T47D (cell line): ENCODE measurements at places on chromosomes 3 and 15.

GRCh38 chr15:55194256-55194655 is 2.5 kb downstream of the RSL24D1 start:
- no peak for DNase-seq

DNA sequence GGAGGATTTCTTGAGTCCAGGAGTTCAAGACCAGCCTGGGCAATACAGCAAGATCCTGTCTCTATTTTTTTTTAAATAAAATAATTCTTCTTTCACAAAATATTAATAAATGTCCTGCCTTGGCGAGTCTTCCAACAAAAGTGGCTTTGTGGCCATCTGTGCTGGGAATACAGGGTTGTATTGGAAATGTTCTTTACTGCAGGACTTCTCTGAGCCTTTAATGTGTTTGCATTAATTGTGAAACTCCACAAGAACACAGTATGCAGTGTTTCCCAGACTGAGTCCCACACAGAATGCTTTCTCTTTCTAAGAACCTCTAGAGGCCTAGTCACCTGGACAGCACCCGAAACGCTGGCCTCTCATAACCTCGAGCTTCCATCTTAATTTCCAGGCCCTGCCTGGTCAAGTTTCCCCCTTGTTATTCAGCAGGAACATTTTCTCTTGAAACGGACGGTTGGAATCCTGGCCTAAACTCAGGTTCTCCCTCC is 85.4 kb upstream of the ARRDC4 start:
- DNase-seq: no peak

GRCh38 chr3:63029921-63030320 is 154.7 kb upstream of the CADPS start:
- no peak for DNase-seq

DNA sequence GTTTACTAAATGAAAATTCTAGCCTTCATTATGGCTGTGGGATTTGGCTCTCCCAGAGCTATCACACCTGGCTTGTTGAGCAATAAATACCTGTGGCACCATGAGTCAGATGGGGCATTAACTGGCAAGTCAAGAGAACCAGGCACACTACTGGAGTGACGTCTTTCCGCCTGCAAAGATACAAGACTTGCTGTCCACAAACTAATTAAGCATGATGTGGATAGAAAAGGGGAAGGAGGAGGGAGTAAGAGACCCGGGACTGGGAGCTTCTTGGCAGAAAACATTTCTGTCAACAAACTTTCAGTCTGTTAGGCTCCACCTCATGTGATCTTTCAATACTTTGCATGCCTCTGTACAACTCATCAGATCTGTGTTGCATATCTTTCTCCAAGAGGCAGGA is 56.5 kb downstream of the CLDN1 start:
- DNase-seq: peak; percentile 89

DNA sequence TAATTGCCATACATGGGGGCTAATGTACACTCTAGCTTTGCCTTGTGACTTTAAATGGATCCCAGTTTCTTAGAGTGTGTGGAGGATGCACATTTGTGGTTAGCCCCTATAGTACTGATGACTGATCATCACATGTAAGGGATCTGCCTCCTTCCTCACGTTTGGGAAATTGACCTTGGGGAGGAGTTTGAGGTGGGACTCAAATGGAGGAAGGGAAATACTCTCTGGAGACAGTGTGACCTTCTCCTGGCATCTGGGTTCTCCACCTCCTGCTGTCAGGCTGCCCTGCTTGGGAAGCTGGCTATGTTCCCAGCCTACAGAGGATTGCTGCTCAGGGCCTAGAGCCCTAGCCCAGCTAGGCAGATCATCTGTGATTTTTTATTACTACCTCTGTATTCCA is 48.7 kb downstream of the PPM1L start:
- DNase-seq: no peak

DNA sequence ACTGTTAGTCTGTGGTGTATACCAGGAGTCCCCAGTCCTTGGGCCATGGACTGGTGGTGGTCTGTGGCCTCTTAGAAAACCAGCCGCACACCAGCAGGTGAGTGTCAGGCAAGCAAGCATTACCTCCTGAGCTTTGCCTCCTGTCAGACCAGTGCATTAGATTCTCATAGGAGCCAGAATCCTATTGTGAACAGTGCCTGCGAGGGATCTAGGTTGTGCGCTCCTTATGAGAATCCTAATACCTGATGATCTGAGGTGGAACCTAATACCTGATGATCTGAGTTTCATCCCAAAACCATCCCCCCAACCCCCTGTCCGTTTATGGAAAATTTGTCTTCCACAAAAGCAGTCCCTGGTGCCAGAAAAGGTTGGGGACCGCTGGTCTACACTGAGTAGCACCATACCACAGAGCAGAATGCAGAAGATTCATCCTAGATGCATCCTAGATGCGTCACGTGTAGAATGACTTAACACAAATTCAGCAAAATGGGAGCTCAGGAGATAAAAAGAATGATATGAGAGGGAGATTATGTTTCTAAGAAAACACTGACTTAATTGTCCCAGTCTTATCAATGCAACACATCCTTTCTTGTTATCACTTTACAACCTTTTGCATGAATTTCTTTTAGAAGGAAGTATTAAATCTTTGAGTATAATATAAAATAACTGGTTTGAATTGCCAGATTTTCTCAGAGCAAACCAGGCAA is 28.5 kb downstream of the SELENOT start:
- no peak for DNase-seq

DNA sequence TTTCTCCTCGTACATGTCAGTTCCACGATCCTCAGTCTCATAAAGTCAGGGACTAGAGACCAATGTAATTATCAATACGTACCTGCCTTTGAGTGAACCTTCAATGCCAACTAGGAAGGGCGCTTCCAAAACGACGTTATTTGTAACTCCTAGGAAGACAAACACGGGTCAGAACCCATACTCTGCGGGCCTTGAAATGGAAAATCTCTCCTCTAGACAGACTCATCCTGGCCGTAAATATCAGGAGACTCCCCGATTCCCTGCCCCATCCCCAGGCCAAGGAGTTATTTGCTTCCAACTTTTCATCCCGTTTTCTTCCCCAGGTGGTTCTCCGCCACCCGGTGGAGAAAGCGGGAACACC is 578 bp downstream of the OIP5 start:
- no peak for DNase-seq

DNA sequence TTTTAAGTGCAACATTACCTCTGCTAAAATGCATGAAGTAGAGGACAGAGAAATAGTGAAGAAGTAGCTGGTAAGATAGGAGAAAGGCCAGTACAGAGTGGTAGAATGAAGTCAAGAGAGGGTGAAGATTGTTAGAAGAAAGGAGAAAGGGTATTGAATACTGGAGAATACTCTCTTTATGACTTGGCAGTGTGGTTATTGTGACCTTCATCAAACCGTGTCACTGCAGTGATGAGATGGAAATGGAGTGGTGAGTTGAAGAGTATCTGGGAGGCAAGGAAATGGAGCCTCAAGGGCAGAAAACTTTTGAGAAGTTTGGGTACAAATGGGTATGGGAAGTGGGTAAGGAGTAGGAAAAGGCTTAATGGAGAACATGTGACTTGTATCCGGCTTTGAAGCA is 24.7 kb downstream of the MINDY2 start:
- no peak for DNase-seq

GRCh38 chr3:112463250-112463649 is 36.0 kb downstream of the BTLA start:
- DNase-seq: no peak

DNA sequence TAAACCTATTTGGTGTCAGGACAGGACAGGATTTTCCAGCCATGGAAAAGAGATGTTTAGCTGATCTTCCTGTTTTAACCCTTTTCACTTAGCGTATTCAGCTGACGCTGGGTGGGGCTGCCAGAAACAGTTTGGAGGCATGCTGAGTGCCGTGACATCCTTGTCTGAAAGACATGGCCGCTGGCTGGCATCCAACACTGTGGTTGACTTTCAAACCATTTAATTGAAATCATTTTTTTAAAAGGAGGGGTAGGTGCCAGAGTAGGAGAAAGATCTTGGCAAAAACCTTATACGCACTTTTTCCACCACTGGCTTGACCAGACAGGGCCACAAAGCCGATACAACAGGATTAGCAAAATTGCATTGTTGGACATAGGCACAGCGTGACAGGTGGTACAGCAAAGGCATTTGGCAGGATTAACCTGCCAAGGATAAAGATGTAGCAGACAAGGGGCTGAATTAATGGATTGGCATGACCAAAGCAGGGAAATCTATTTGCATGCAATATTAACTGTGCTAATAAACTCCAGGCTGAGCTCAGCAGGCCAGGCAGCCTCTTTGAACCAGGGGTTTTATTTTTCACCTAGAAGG is 131.8 kb upstream of the TOPAZ1 start:
- DNase-seq: no peak

GRCh38 chr3:146259880-146260589 is 9.1 kb upstream of the PLSCR4 start:
- no peak for DNase-seq

GRCh38 chr3:106161246-106161645 is 292.4 kb upstream of the CBLB start:
- no peak for DNase-seq

DNA sequence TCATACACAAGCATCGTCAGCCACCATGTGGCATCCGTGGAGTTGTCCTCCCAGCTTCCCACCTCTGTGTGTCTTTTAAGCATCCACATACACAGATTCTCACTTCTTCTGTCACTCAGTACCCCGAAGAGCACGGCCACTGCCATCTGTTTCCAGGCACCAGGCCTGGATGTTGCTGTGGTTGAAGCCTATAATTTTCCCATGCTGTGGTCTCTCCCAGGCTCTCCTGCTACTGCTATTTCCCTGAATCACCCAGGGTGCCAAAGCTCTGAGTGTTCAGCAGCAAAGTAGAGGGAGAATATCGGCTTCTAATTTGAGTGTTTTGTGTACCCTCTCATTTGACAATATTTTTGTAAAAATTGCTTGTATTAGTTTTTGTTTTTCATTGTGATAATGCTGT is 265.7 kb downstream of the DIPK2A start:
- DNase-seq: no peak

GRCh38 chr3:40851836-40852235 is 327.1 kb downstream of the ZNF621 start:
- no peak for DNase-seq

DNA sequence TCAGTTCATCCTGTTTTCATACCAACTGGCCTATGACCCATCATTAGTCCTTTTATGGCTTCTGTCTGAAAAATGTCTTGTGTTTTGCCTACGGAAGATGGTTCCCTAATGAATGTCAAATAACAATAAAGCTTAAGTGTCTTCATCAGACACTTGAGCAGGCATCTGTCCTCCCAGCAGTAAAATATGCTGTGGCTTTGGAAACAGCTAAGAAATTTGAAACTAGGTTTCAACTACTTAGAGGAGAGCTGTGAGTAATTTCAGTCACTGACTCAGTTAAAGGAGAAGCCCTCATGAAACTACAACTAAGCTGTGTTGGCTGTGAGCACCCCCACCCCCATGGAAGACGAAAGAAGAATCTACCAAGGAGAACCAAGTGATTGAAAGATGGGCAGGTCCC is 409.4 kb upstream of the PPP2R3A start:
- no peak for DNase-seq

DNA sequence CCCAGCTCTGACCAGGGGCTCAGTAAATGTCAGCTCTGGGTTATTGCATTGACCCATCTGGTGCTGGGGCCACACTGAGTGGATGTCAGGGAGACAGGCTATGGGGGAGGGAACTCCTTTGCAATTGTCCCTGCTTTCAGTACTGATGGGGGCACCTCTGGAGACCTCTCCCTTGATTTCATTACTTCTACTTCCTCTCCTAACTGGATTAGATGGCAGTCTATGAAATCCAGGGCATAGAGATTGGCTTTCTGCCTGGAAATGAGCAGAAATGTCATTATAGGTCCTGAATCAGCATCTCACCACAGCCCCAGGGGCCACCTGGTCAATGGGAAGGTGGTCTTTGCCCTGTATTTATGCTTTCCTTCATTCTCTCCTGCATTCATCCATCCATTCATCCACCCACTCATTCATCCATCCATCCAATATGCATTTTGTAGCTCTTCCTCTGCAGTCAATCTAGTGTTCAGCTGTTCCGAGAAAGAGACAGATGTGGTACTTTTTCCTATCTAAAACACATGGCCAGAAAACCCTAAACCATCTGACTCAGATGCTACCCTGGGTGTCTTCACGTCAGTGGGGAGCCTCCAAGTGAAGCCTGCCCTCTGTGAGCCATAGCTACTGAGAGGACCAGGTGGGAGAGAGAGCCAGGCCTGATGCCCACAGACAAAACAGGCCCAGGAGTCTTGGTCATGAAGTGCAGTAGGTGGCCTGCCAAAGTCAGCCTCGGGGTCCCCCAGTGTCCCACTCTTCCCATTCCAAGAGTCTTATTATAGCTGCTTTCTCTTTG is 57.1 kb downstream of the CCDC33 start:
- no peak for DNase-seq
